Stimulated activated memory B cell treated with anti-CD40 and anti-IgM and Interleukin-4, amounts not matched to agents 10 μg/mL and 1 μg/mL and 100 μg/mL, for 72 hours (primary cell): ENCODE measurements at places on chromosomes 16 and 17.

DNA sequence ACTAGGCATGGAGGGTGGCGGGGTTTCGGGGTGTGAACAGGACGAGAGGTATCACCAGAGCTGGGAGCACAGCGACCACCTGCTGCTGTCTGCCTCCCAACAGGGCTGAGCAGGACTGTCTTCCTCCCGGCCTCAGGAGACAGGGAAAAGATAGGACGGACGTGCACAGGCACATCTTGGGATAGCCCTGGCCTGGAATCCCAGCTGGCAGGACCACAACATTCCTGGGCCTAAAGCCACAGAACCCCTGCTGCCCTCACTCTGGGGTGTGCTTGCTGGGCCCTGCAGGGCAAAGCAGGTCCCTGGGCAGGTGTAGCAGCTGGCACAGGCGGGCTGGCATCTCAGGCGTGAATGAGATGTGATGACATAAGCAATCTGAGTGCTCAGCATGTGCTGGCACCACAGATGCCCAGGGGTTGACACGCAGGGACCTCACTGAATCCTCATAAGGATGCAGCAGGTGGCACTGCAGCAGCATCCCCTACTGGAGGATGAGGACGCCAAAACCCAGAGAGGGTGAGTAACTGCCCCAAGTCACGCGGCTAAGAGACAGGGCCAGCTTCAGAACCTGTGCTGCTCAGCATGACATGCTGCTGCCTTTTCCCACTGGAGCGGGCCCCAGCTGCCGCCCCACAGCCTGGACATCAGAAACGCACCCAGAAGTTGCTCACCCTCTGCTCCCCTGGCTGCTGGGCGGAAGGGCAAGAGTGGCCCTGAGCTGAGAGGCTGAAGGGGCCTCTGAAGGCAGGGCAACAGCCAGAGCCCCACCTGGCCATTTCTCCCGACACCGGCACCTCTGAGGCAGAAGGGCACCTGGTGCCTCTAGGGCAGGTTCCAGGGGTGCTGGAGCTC is 7.1 kb downstream of the CORO7 start:
- H3K4me1 ChIP-seq, result peaks cover 18% of the 10 kb centered on the region
- no peak overlapping the region for H3K4me3 ChIP-seq
- H3K27ac ChIP-seq, result no peak overlapping the region
- peaks cover 33% of the 10 kb centered on the region for H3K36me3 ChIP-seq
- no peaks in the 10 kb centered on the region for H3K27me3 ChIP-seq

GRCh38 chr16:66352304-66352703 is 14.2 kb upstream of the CDH5 start:
- no peak overlapping the region for H3K4me3 ChIP-seq
- no peak overlapping the region for H3K27ac ChIP-seq
- no peak for ATAC-seq
- H3K4me1 ChIP-seq, result no peaks in the 10 kb centered on the region
- peaks cover 47% of the 10 kb centered on the region for H3K27me3 ChIP-seq

GRCh38 chr17:17963066-17963465 is 9.1 kb downstream of the TOM1L2 start:
- peaks cover 68% of the 10 kb centered on the region for H3K4me1 ChIP-seq
- ATAC-seq, result no peak
- H3K36me3 ChIP-seq, result peaks cover 10% of the 10 kb centered on the region
- H3K27ac ChIP-seq, result no peak overlapping the region
- H3K27me3 ChIP-seq, result no peaks in the 10 kb centered on the region

DNA sequence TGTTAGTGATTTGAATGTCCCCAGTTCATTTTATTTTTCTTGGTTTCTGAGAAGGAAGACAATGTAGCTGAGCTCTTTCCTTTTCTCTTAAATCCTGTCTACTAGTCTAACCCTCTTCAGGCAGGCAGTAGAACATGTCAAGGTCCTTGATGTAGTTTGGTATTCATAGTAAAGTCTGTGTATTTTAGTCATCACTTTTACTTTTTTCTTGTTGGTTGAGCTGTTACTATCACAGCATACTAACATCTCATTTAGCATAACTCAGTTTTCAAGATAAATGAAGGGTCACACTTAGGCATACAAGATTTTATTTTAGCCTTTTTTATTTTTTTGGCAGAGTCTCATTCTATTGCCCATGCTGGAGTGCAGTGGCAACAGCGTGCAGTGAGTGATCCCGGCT is 70.5 kb downstream of the KPNA2 start:
- H3K4me3 ChIP-seq, result no peak overlapping the region
- H3K4me1 ChIP-seq, result peaks cover 48% of the 10 kb centered on the region
- peaks cover 21% of the 10 kb centered on the region for H3K36me3 ChIP-seq
- H3K27ac ChIP-seq, result peak overlapping the region; percentile 44
- H3K27me3 ChIP-seq, result no peaks in the 10 kb centered on the region

DNA sequence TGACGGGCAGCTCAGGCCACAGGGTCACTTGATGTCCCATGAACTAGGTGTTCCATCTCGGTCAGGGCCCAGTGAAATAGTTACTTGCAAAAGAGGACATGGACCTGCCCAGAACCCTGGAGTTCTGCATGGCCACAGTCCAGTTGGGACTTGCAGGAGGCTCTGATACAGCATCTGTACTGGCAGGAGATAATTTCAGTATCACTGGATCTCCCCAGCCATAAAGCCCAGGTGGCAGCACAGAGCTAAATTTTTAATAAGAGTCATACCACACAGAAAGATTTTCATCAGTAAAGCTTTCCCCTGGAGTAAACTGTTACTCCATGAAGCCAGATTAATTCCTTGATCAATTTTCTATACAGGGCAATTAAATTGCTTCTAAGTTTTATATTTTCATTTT is 18.0 kb upstream of the SLC16A5 start:
- no peaks in the 10 kb centered on the region for H3K27me3 ChIP-seq
- H3K27ac ChIP-seq, result no peak overlapping the region
- peaks cover 12% of the 10 kb centered on the region for H3K4me1 ChIP-seq

DNA sequence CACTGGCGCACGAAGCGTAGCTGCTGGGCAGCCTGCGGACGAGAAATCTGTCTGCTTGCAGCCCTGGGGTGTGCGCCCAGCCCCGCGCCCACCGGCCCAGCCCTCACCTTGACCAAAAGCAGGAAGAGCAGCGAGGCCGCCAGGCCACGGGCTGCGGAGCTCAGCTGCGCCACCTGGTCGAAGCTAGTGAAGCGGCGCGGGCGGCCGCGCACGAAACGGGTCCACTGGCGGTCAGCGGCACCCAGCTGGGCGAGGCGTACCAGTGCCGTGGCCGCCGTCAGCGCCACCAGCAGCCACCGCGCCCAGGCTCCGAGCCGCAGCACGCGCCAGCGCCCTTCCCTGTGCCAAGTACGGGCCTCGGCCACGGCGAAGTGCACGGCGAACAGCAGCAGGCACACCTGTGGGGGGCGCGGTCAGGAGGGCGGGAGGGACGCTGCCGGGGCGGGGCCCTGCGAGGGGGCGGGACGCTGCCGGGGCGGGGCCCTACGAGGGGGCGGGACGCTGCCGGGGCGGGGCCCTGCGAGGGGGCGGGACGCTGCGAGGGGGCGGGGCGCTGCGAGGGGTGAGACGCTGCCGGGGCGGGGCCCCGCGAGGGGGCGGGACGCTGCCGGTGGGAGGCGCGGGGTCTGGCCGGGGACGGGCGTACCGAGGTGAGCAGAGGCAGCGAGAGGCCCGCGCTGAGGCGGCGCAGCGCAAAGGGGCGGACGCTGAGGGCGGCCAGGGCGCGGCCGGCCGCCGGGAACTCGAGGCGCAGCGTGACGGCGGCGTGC is 43.2 kb downstream of the TSC2 start:
- H3K27ac ChIP-seq, result no peak overlapping the region
- H3K4me3 ChIP-seq, result peak overlapping the region; percentile 23
- no peaks in the 10 kb centered on the region for H3K27me3 ChIP-seq
- H3K4me1 ChIP-seq, result peaks cover 8% of the 10 kb centered on the region

GRCh38 chr17:9402590-9403199 is 172.9 kb downstream of the STX8 start:
- H3K36me3 ChIP-seq, result peaks cover 36% of the 10 kb centered on the region
- no peaks in the 10 kb centered on the region for H3K4me1 ChIP-seq
- ATAC-seq, result no peak

DNA sequence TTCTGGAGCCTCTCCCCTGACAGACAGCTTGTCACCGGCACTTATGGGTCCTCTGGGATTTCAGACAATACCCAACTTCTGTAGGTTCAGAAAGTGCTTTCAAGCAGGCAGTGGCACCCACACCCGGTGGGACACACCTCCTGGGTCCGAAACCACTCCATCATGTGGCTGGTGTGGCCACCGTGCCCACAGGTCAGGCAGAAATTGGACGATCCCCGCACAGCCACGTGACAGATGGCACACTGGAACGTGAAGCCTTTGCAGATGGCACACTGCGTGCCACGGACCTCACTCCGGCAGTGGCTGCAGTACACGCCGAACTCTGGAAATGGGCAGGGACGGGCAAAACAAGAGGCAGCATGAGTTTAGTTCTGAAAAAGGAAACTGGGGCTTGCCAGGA is 99.5 kb upstream of the FA2H start:
- H3K4me3 ChIP-seq, result no peak overlapping the region
- H3K27ac ChIP-seq, result no peak overlapping the region
- no peak for ATAC-seq

- H3K4me1 ChIP-seq, result no peaks in the 10 kb centered on the region
- no peaks in the 10 kb centered on the region for H3K27me3 ChIP-seq
- no peak overlapping the region for H3K27ac ChIP-seq
- no peak overlapping the region for H3K4me3 ChIP-seq
- H3K36me3 ChIP-seq, result peaks cover 70% of the 10 kb centered on the region
- ATAC-seq, result no peak
Measured at GRCh38 chr17:538181-538973, 176.3 kb downstream of the VPS53 start.

DNA sequence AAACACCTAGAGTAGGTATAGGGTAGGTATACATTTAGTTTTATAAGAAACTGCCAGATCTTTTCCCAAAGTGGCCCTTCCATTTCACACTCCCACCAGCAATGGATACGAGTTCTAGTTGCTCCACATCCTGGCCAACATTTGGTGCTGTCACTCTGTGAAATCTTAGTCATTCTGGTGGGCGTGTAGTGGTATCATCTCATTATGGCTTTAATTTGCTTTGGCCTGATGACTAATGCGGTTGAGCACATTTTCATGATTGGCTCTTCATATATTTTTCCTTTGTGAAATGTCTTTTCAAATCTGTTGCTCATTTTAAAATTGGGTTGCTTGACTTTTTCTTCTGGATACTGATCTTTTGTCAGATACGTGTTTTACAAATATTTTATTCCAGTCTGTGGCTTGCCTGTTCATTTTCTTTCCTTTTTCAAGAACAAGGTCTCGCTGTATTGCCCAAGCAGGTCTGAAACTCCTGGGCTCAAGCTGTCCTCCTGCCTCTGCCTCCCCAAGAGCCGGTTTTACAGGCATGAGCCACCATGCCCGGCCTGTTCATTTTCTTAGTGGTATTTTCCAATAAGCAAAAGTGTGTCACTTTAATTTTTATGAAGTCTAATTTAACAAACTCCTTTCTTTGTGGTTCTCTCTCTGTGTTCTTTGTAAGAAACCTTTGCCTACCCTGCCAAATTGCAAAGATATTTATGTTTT is 192.4 kb downstream of the SEC14L1 start:
- peak overlapping the region; percentile 77 for H3K27ac ChIP-seq
- peak overlapping the region; percentile 12 for H3K4me3 ChIP-seq
- peaks cover 55% of the 10 kb centered on the region for H3K4me1 ChIP-seq

DNA sequence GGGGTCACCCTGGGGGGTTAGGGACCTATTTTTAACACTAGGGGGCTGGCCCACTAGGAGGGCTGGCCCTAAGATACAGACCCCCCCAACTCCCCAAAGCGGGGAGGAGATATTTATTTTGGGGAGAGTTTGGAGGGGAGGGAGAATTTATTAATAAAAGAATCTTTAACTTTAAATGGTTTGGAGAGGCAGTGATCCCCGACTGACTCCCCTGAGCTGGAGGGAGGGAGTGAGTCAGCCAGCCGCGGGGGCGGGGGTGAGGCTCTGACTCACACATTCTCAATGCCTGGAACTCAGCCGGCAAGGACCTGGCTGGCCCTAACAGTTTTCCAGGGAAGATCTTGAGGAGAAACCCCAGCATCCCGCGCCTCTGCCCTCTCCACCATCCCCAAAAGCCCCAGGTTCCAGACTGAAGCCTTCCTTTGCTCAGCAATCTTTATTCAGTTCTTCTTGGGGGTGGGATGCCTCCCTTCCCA is 1.5 kb downstream of the HCFC1R1 start:
- peaks cover 67% of the 10 kb centered on the region for H3K4me1 ChIP-seq
- H3K4me3 ChIP-seq, result peak overlapping the region; percentile 81
- peak overlapping the region; percentile 83 for H3K27ac ChIP-seq
- no peak for ATAC-seq
- H3K36me3 ChIP-seq, result peaks cover 15% of the 10 kb centered on the region

- ATAC-seq, result no peak
- no peaks in the 10 kb centered on the region for H3K27me3 ChIP-seq
- H3K27ac ChIP-seq, result peak overlapping the region; percentile 88
- H3K4me1 ChIP-seq, result peaks cover 97% of the 10 kb centered on the region
- peaks cover 43% of the 10 kb centered on the region for H3K36me3 ChIP-seq
- H3K4me3 ChIP-seq, result peak overlapping the region; percentile 80
Measured at GRCh38 chr16:81477697-81478693, 33.4 kb downstream of the CMIP start.

DNA sequence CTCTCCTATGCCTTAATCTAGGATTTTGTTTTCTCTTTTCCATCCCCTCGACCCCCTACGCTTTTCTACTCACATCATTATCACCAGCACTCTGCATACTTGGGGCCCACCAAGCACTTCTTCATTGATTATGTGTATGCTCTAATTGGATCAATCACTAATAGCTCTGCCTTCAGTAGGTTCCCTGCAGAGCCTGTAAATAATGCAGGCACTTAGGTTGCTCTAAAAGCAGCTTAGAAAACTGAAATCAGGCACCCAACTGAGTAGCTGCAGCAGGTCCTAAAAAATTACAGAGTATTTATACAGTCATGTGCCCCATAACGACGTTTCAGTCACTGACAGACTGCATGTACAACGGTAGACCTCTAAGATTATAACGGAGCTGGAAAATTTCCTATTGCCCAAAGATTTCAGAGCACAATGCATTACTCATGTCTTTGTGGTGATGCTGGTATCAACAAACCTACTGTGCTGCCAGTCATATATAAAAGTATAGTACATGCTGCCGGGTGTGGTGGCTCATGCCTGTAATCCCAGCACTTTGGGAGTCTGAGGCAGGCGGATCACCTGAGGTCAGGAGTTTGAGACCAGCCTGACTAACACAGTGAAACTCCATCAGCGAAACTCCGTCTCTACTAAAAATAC is 280.4 kb downstream of the HS3ST3B1 start:
- no peak for ATAC-seq
- no peak overlapping the region for H3K27ac ChIP-seq
- H3K4me3 ChIP-seq, result no peak overlapping the region
- no peaks in the 10 kb centered on the region for H3K36me3 ChIP-seq

DNA sequence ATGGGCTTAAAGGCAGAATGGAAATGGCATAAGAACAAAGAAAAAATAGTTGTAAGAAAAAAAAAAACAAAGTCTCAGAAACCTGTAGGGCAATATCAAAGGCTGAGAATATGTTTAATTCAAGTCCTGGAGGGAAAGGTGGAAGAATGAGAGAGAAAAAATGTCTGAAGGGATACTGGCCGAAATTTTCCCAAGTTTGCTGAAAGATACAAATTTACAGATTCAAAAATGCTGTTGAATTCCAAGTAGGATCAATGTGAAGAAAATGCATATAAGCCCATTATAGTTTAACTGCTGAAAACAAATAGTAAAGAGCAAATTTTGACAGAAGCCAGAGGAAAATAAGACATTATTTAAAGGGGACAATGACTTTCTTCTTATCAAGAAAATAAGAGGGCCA is 6.6 kb upstream of the USP22 start:
- H3K4me3 ChIP-seq, result no peak overlapping the region
- H3K36me3 ChIP-seq, result no peaks in the 10 kb centered on the region
- peaks cover 30% of the 10 kb centered on the region for H3K4me1 ChIP-seq
- ATAC-seq, result no peak

- H3K4me1 ChIP-seq, result peaks cover 71% of the 10 kb centered on the region
- peaks cover 44% of the 10 kb centered on the region for H3K36me3 ChIP-seq
- no peak overlapping the region for H3K4me3 ChIP-seq
- no peak for ATAC-seq
- H3K27ac ChIP-seq, result no peak overlapping the region
Measured at GRCh38 chr17:75115555-75115954, 5.8 kb downstream of the ARMC7 start.
